Activated CD4-positive, alpha-beta T cell treated with anti-CD3 and anti-CD28 coated beads, Interleukin-2, amount 50 U/mL, for 1 hour (primary cell): ENCODE measurements at places on chromosomes 5 and 9.

DNA sequence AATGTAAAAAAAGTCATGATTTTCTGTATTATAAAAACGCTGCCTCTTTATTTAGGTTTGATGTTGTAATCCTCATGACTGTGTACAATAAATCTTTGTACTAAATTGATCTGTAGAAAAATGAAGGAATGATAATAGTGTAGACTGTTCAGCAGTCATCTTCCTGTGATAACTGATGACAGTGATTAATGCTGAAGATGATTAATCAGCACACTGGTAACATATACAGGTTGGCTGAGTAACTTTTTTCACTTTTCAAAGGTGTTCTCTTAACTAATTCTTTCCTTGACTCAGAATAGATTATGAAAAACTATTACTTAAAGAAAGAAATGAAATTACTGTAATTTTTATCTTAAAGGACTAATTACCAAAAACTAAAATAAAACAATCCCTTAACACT is 122.5 kb downstream of the RFX3 start:
- no peak for DNase-seq

DNA sequence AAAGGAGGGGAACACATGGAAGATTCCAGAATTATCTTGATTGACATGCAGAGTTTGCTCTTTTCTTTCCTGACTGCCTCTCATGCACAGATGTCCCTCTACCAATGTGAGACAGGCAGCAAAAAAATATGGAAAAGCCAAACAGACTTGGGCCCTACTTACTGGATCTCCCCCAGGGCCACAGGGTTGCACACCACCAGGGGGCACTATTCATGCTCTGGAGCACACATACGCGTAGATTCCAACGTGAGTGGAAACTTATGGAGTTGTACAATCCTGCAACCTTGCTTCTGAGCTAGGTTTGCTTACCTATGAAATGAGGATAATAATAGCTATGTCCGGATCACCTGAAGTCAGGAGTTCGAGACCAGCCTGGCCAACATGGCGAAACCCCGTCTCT is 319.5 kb downstream of the ARHGEF28 start:
- peak; percentile 2 for DNase-seq

- no peak for DNase-seq
These were observed 202.3 kb upstream of the IRX1 start for GRCh38 chr5:3393122-3393919.

DNA sequence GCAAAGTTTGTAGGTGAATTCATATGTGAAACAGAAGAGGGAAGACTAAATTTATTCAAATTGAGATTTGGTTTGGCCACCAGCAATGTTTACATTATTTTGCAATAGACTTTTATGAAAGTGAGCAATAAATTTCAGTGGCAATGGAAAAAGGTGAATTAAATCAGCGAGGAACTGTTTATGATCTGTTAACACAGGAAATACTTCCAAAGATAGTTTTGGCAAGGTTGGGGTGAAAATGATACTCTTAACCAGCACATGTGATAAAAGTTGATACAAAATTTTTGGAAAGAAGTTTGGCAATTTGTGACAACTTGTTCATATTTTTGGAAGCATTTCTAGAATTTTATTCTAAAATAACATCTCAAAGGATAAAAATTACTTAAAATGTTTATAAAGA is 119.8 kb downstream of the ARHGEF28 start:
- no peak for DNase-seq

GRCh38 chr9:93869088-93869487 is 86.1 kb downstream of the BARX1 start:
- DNase-seq, result no peak

DNA sequence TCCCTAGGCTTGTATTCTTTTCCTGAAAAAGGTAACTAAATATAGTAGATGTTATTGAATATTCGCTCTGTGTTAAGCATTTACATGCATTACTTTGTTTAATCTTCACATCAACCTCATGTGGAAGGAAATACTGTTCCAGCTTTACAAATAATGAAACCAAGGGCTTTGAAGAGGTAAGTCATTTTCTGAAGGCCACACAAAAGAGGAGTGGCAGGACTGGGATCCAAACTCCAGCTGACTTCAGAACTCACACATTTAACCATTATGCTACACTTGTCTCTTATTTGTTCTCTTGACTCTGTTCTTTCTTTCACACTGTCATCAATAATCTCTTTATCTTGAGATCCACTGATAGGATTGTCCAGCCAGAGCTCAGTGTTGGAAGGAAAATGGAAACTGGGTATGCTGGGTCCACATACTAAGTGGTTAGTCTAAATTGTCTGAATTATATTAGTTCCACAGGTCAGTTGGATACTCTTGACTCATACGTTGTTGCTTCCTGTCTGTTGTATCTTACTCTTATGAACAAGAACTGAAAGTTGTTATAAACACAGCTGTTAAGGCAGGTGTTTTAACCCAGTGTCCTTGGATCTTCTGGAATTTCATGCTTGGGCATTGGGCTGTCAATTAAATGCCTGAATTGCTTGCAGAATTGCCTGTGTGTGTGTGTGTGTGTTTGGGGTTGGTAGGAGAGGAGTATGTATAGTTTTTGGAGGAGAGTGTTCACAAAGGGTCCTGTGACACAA is 65.6 kb downstream of the TLE4 start:
- DNase-seq, result no peak

DNA sequence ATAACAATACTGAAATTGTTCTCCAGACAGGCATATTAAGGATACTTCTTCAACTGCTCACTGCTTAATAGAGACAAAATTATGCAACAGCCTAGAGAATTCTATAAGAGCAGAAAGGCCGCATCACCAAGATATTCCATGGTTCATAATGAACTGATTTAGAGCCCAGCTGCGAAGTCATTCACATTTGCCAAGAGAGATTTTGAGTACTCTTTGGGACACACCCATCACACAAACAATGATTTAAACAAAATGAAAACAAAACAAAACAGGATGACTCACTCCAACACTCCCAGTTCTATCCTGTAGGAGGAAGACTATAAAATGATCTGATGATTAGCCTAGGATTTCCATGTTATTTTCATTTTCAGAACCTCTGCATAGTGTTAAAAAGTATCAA is 145.7 kb upstream of the GNA14 start:
- no peak for DNase-seq

DNA sequence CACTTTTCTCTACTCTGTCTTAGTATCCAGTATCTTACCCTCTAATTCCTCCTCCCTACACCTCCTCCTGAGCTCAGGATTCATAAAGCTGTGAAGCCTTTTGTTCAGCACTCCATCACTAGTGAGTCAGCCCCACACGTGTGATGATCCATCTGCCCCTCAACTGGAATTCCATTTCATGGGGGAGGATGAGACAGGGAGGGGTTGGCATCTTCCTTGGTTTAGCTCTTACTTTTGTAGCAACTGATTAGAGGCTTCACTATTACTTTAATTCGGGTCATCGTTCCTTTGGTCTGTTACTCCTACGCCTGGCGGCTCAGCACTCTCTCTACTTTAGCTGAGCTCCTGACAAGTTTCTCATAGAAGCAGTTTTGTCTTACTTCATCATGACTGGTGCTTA is 11.8 kb downstream of the BTNL8 start:
- DNase-seq, result no peak

DNA sequence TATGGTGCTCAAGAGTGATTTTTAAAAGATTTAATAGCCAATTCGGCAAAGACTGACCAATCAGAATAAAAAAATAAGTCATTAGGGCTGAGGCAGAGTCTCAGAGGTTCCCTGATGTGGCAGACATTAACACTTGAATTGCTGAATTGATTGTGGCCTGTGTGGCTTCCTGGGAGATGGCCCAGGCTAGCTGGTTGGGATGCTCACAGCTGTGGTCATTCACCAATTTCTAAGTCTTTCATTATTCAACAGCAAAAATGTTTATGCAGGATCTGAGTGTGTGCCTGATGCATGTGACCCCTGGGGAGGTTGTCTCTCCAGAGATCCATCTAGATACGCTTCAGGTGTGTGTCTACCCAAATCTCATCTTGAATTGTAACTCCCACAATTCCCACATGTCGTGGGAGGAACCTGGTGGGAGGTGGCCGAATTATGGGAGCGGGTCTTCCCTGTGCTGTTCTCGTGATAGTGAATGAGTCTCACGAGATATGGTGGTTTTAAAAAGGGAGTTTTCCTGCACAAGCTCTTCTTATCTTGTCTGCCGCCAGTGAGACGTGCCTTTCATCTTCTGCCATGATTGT is 632.6 kb upstream of the SEMA6A start:
- DNase-seq, result no peak

- no peak for DNase-seq
These were observed 119.9 kb downstream of the ZDHHC21 start for GRCh38 chr9:14573319-14573718.

DNA sequence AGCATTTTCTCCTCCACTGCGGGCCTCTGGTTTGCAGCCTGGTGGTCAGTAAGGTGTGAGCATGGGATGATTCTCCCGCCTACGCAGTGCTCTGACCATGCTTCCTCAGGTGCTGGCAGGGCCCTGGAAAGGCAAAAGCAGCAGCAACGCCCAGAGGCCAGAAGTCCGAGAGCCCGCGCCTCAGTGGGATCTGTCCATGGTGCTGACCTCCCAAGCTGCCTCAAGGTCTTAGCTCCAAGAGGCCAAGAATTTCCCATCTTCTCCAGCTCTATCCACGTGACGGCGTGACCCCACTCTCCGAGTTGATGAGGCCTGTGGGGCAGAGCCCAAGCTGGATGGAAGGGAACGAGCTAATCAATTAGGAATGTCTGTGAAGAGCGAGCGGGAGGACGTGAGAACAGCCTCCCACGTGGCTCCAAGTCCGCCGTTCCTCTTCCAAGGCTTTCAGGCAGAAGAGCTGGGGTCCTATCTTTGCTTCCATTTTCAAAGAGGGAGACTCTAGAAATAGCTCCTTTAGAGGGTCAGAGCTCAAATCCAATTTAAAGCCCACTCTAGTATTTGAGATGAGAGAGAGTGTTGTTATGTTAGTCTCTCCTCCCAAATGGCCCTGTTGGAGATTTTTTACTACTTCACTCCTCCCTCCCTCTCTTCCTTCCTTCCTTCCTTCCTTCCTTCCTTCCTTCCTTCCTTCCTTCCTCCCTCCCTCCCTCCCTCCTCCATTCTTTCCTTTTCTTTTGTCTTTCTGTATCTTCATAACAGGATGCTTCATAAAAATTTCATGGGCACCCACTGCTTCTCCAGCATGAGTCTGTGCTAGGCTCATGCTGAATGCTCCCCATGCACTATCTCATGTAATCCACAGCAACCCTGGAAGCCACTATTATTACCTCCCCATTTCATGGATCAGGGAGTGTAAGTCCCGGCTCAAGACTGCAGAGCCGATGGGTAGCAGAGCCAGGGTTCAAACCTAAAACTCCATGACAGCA is 69.3 kb downstream of the OLFM1 start:
- no peak for DNase-seq

- no peak for DNase-seq
These were observed 406.6 kb upstream of the MEF2C start for GRCh38 chr5:89289604-89290003.

GRCh38 chr9:17063535-17064135 is 71.2 kb upstream of the CNTLN start:
- DNase-seq, result no peak

DNA sequence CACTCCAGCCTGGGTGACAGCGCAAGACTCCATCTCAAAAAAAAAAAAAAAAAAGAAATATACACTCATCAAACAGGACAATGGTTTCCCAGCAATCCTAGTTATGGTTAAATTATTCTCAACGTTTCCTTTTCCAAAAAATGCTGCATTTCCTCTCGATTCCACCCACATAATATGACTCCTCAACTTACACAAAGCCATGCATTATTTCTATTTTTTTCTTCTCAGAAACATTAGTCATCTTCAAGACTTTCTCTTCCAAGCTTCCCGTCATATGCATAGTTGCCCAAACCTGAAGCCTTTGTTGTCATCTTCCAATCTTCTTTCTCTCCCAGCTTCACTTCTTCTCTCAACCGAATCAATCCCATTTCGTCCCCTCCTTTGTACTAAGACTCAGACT is 61.4 kb upstream of the RANBP6 start:
- no peak for DNase-seq
